Right renal cortex interstitium (tissue), 3 donors: ENCODE measurements at places on chromosomes 6 and 20.

DNA sequence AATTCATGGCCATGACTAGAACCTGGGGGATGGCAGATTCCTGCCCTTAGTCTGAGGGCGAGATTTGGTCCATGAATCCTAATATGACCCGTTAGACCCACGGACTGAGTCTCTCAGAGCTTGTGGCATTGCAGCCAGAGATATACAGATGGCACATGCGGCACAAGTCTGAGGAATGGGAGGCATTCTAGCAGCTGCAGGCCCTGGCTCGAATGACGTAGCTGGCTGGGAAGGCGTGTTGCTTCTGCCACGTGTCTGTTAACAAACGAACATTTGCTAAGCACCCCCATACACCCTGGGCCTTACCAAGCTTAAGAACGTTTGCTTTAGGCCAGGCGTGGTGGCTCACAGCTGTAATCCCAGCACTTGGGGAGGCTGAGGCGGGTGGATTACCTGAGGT is 68.0 kb downstream of the CD164 start:
- no peak for DNase-seq

DNA sequence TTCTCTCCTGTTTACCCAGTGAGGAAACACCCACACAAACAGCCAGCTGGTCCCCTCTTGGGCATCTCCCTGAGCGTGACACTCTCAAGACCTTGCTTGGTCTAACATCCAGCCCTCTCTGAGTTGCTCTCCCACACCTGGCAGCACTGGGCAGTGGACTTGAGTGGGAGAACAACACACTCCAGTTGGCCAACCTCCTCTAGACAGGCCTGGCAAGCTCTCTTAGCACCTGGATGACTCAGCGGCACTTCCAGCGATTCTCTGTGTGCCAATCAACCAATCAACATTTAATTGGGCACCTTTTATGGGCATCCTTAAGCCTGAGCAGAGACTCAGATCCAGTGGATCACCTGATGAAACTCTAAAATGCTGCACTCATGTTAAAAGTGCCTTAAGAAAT is 76.6 kb upstream of the QKI start:
- DNase-seq: no peak

- DNase-seq: no peak
These were observed 74.8 kb downstream of the PHACTR1 start for GRCh38 chr6:12791371-12791770.

DNA sequence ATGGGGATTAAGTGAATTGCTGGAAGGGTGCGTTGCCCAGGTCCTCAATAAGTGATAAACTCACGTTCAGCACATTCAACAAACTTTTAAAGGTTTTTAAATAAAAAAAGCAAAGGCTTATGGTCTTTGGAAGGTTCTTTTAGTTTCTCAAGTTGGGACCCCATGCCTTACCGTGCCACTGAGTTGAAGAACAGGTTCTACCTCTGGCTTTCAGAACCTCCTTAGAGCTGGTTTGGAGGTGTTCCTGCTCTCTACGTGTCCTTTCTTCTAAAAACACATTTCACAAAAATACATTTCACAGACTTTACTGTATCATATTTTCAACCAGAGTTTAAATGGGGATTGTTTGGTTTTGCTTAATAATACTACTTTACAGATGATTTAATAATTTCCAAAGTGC is 29.0 kb downstream of the ARID1B start:
- DNase-seq: no peak

- DNase-seq: no peak
These were observed 59.5 kb upstream of the VGLL2 start for GRCh38 chr6:117205876-117206275.

GRCh38 chr20:63974402-63975200 is 4.8 kb downstream of the SAMD10 start:
- DNase-seq: no peak

DNA sequence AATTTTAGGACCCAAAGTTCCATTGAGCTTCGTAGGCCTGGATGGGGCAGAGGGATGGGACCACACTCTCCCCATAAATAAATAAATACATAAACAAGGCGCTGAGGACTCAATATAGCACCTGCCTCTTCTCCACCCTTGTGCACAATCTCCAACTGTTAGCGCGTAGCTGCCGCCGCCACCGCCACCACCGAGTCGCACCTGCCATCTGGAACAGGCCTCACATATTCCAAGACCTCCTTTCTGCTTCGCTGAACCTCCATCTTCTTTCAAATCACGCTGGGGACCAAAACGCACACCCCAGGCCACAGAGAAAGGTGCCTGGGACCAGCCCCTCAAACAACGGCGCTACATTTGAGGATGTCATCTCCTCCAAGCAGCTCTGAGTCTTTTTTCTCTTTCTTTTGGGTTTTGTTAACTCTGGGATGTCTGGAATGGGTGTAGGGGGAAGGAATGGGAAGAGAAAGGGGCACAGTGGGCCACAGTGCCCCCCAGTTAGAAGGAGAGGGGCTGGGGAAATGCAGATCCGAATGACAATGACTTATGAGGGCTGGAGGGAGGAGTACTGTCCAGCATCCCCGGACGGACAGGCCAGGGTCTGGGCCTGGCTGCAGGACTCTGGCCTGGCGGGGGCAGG is 49.7 kb downstream of the NOL4L start:
- no peak for DNase-seq

- DNase-seq: no peak
These were observed 41.2 kb downstream of the SLC35D3 start for GRCh38 chr6:136963259-136963658.

- DNase-seq: no peak
These were observed 59.2 kb upstream of the LY86 start for GRCh38 chr6:6529275-6529674.

GRCh38 chr6:136728033-136728939 is 64.0 kb downstream of the MAP3K5 start:
- no peak for DNase-seq

DNA sequence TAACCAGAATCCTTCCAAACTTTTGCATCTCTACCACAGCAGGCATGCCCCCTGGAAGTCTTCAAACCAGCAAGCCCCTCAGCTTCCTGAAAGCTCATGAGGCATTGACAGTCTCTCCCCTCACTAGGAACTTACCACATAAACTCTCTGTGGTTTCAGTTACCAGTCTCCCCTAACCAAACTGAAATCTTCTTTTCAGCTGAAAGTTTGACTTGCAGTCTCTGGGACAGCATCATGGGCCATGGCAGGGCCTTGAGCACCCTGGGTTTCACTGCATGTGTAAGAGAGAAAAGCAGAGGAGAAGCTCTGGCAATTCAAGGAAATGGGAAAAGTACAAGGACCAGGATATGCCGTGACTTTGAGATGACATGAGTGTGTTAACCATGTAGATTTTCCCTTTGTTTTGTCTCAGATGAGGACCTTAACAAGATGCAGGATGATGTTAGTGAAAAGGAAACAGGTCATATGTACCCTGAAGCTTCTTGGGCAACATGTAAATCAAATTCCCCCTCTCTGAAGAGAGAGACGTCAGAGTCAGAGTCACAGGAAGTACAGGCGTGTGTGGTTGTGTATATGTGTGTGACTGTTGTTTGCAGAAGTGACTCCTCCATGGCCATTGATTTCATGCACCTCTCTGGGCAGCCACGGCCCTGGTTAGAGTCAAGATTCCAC is 106.3 kb downstream of the TNFRSF21 start:
- DNase-seq: no peak

- DNase-seq: no peak
These were observed 8.9 kb downstream of the ATXN1 start for GRCh38 chr6:16752206-16752866.

- DNase-seq: no peak
These were observed 49.7 kb downstream of the LRFN2 start for GRCh38 chr6:40537446-40537845.

DNA sequence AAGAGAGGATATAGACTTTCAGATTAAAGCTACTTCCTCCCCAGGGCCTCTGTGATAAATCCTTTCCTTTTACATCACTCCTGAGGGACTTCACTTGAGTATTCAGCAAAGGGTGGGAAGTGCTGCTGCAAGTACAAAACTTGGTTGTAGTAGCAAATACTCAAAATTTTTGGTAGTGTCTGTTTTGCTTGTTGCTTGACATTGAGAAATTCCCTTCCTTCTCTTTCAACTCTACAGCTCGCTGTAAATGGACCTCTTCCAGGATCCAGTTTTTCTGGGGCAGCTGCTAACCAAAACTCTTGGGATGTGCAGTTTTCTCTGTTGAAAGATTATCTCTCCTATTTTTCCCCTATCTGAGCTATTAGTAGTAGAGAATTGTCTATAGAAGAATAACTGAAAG is 472.0 kb downstream of the CD109 start:
- DNase-seq: no peak

DNA sequence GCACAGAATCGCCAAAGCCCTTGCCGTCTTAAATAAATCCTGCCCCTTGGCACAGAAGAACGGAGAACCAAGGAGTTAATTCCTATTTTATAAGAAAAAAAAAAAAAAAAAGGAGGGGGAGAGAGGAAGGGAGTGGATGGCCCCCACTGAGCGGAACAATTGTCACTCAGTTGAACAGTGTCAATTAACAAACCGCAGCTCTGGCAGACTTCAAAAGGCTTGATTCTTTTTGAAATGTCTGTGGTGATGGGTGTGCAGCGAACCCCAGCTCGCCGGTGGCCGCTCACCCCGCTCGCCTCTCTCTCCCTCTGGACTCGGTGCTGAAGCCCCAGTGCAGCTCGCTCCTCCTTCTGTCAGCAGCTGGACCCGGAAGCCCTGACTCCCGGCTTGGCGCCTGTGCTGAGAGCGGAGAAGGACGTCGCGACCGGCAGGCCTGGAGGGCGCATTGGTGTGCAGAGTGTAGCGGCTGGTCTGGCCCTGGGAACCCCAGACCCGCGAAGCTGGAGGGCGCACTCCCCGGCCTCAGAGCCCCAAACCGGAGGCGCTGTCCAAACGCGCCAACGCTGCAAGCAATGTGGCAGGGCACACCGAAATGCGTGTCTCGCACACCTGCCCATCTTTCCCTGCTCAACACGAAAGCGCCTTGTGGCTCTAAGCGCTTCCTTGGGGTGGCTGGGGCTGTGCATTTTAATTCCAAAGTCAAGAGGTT is 3.4 kb downstream of the LINC00237 start:
- DNase-seq: no peak

DNA sequence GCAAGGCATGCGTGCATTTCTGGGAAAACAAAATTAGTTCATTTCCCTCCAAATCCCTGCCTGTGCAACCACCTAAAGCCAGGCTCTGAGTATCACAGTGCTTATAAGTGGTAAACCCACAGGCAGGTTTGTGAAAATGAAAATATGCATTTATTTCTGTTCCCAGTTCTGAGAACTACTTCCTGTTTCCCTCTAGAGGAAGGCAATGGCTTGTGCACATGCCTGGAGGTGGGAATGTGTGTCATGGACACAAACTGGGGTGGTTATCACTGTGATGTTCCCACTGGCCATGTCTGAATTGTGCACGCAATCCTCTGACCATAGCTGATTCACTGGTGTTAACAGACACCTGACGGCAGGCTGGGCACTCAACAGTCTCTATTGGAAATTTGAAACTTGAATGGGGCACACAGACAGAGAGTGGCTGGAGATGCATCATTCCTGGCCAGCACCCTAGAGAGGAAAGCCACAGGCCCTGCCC is 26.3 kb downstream of the FAM110A start:
- DNase-seq: no peak

DNA sequence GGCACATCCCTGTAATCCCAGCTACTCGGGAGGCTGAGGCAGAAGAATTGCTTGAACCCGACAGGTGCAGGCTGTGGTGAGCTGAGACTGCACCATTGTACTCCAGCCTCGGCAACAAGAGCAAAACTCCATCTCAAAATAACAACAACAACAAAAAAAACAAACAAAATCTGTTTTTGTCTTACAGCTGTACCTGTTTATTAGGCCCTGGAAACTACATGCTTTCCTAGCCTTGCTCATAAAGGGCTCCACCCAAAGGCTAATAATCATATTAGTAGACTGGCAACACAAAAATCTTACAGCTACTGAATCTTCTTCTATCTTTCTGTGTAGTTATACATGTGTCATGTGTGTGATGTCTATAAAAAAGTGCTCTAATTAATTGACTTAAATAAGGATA is 503.9 kb upstream of the EYS start:
- DNase-seq: no peak

GRCh38 chr20:56428881-56429280 is 16.8 kb downstream of the CASS4 start:
- DNase-seq: no peak

DNA sequence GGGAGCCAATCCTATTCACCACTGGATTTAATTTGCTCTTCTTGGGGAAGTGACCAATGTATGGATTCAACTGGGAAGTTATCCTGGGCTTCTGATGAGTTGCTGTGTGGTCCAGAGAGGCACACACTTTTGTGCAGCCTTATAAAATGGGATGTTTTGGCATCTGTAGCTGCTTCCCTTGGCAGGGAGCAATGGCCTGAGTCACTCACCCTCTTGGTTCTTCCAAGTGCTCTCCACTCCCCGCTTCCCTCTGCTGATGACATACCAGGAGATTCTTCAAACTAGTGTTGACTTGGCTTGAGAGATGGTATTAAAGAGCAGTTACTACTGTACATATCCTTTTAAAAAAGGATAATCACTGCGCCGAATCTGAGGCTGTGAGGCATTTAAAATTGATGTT is 105.8 kb downstream of the JARID2 start:
- DNase-seq: no peak

- DNase-seq: no peak
These were observed 5.2 kb downstream of the PRSS35 start for GRCh38 chr6:83517500-83517899.

DNA sequence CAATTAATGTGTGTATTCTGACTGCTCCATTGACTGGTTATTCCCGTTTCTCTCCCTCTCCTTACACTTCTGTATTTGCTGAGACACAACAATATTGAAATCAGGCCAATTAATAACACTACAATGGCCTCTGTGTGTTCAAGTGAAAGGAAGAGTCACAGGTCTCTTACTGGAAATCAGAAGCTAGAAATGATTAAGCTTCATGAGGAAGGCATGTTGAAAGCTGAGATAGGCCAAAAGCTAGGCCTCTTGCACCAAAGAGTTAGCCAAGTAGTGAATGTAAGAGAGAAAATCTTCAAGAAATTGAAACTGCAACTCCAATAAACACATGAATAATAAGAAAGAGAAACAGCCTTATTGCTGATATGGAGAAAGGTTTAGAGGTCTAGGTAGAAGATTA is 489.5 kb upstream of the CITED2 start:
- DNase-seq: no peak

- no peak for DNase-seq
These were observed 318.2 kb downstream of the SAMD5 start for GRCh38 chr6:147826698-147827097.

- no peak for DNase-seq
These were observed 30.0 kb downstream of the CDKAL1 start for GRCh38 chr6:20564269-20564668.

- DNase-seq: no peak
These were observed 33.7 kb downstream of the ADGRF5 start for GRCh38 chr6:46888031-46888430.

DNA sequence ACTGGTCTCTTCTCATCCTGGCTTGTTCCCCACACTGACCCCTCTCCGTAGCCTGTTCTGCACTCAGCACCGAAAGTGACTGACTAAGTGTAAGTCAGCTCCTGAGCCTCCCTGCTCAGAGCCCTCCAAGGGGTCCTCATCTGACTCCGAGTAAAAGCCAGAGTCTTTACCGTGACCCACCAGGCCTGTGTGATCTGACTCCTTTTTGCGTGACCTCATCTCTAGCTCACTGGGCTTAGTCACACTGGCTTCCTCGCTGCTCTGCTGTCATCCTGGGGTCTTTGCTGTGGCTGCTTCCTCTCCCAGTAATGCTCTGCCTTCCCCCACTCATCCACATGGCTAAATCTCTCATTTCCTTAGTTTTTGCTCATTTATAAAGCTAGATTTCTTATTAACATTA is 116.6 kb downstream of the PLCB4 start:
- no peak for DNase-seq

GRCh38 chr6:47209632-47210031 is 100.1 kb downstream of the TNFRSF21 start:
- no peak for DNase-seq
